Activated CD4-positive, alpha-beta memory T cell treated with anti-CD3 and anti-CD28 coated beads, Interleukin-2, amount 10 ng/mL, durations not matched to agents 7 days and 5 days (primary cell): ENCODE measurements at places on chromosomes 6 and 20. TPM values are rescaled to one million over a fixed set of nuclear protein-coding genes. Genes with fewer than 3 reads are reported as not detected.

GRCh38 chr6:43766964-43767461, 3.0 kb upstream of the VEGFA start:
- peaks cover 8% of the 10 kb centered on the region for H3K4me1 ChIP-seq
- peaks cover 11% of the 10 kb centered on the region for H3K27me3 ChIP-seq
- DNase-seq: no peak
- H3K36me3 ChIP-seq: peaks cover under 1% of the 10 kb centered on the region
- H3K27ac ChIP-seq: no peak overlapping the region
- H3K4me3 ChIP-seq: no peak overlapping the region

- no peaks in the 10 kb centered on the region for H3K4me1 ChIP-seq
- DNase-seq: no peak
- H3K27ac ChIP-seq: no peak overlapping the region
- H3K36me3 ChIP-seq: no peaks in the 10 kb centered on the region
- peaks cover 44% of the 10 kb centered on the region for H3K27me3 ChIP-seq
These were observed 198.7 kb upstream of the RREB1 start for GRCh38 chr6:6909111-6909510.

GRCh38 chr20:44938637-44939036, 21.6 kb downstream of the TOMM34 start:
- peaks cover 54% of the 10 kb centered on the region for H3K36me3 ChIP-seq
- DNase-seq: no peak
- H3K27ac ChIP-seq: no peak overlapping the region
- H3K4me1 ChIP-seq: no peaks in the 10 kb centered on the region
- H3K27me3 ChIP-seq: no peaks in the 10 kb centered on the region

GRCh38 chr6:63558278-63558677, 14.0 kb upstream of the LOC128125822 start:
- H3K4me1 ChIP-seq: peaks cover 5% of the 10 kb centered on the region
- no peak overlapping the region for H3K4me3 ChIP-seq
- H3K27ac ChIP-seq: no peak overlapping the region

DNA sequence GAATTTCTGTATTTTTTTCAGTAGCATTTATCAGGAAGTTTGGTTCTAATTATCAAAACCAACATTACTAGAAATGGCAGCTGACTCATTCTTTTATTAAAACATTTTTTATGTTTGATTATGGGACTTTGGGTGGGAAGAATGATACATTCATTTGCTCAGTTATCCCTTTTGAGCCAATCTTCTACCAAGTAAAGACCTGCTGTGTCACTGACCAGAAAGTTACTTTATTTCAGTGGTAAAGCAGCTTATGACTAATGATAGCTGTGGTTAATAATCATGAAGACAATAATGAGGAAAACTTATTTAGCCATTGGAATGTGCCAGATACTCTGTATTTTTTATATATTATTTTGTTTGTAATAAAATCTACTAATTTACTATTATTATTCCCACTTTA, 142.3 kb downstream of the FARS2 start:
- H3K36me3 ChIP-seq: no peaks in the 10 kb centered on the region
- no peak for DNase-seq
- no peak overlapping the region for H3K27ac ChIP-seq

DNA sequence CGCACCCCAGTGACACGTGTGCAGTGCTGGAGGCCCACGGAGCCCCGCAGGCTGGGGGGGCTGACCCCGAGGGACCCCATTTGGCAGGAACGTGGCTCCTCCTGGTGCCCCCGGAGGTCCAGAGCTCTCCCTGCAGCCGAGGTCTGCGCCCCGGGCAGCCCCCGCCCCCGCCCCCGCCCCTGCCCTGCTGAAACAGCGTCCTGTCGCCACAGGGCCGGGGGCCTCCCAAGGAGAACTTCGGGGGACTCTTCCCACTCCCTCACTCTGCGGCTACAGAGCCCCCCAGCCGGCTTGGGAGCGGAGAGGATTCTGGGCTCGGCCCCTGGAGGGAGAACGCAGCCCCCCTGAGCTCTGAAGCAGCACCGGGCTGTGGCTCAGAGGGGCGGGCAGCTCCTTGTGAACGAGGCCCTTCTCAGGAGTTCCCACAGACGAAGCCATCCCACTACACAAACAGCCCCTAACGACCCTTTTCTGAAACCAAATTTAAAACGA, 115.2 kb downstream of the DLL1 start:
- H3K27ac ChIP-seq: no peak overlapping the region
- H3K27me3 ChIP-seq: no peaks in the 10 kb centered on the region
- DNase-seq: no peak
- no peaks in the 10 kb centered on the region for H3K4me1 ChIP-seq
- no peak overlapping the region for H3K4me3 ChIP-seq

DNA sequence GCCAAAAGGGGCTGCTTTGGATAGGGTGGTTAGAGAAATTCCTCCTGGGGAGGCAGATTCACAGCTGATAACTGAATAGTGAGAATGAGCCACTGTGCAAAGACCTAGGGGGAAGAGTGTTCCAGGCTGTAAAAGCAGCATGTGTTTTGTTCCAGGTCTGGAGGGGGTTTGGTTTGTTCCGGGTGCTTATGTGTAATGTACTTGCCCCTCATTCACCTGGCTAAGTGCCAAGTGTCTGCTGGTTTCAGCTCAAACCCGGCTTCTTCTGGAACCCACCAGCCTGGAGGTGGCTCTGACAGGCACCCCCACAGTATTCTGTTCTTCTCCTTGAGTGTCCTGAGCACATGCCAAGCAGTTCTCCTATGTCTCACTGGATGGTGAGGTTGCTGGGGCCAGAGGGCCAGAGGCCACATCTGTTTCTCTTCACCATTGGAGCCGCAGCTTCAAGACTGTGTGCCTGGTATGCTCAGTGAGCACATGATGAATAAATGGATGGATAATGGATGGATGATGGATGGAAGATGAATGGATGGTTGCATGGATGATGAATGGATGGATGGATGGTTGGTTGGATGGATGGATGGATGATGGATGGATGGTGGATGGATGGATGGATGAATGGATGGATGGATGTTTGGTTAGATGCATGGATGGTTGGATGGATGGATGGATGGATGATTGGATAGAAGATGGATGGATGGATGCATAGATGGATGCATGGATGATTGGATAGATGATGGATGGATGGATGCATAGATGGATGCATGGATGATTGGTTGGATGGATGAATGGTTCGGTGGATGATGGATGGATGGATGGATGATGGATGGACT, 227.6 kb downstream of the BMP7 start:
- no peak for DNase-seq
- no peak overlapping the region for H3K27ac ChIP-seq
- H3K27me3 ChIP-seq: no peaks in the 10 kb centered on the region
- H3K4me1 ChIP-seq: no peaks in the 10 kb centered on the region

GRCh38 chr6:39090036-39090435, 24.9 kb downstream of the SAYSD1 start:
- H3K4me1 ChIP-seq: peaks cover 11% of the 10 kb centered on the region
- no peak overlapping the region for H3K4me3 ChIP-seq
- H3K36me3 ChIP-seq: no peaks in the 10 kb centered on the region
- H3K27ac ChIP-seq: no peak overlapping the region
- no peak for DNase-seq

GRCh38 chr20:62494980-62495748, 19.4 kb upstream of the GATA5 start:
- H3K27me3 ChIP-seq: no peaks in the 10 kb centered on the region
- H3K4me1 ChIP-seq: no peaks in the 10 kb centered on the region
- no peak overlapping the region for H3K4me3 ChIP-seq
- no peak overlapping the region for H3K27ac ChIP-seq

DNA sequence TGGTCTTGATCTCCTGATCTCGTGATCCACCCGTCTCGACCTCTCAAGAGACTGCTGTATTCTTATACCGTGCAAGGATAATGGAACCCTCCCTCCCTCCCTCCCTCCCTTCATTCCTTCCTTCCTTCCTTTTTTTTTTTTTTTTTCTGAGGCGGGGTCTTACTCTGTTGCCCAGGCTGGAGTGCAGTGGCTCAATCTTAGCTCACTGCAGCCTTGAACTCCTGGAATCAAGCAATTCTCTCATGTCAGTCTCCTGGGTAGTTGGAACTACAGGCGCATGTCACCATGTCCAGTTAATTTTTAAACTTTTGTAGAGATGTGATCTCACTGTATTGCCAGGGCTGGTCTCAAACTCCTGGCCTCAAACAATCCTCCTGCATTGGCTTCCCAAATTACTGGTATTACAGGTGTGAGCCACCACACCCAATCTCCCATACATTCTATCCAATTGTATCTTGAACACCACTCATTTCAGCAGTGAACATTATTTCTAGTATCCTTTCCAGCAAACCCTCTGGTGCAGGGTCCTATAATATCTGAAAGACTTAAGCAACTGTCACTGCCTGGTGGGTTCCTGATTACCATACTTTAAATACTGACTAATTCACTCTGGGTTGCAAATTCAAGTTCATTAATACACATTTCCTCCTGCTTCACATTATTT, 210.0 kb upstream of the ZNF217 start:
- H3K27ac ChIP-seq: no peak overlapping the region
- H3K27me3 ChIP-seq: peaks cover 2% of the 10 kb centered on the region
- H3K36me3 ChIP-seq: no peaks in the 10 kb centered on the region
- H3K4me1 ChIP-seq: no peaks in the 10 kb centered on the region

GRCh38 chr6:22878324-22878701, 308.9 kb downstream of the HDGFL1 start:
- no peaks in the 10 kb centered on the region for H3K36me3 ChIP-seq
- no peaks in the 10 kb centered on the region for H3K27me3 ChIP-seq
- DNase-seq: no peak
- H3K27ac ChIP-seq: no peak overlapping the region
- H3K4me3 ChIP-seq: no peak overlapping the region

DNA sequence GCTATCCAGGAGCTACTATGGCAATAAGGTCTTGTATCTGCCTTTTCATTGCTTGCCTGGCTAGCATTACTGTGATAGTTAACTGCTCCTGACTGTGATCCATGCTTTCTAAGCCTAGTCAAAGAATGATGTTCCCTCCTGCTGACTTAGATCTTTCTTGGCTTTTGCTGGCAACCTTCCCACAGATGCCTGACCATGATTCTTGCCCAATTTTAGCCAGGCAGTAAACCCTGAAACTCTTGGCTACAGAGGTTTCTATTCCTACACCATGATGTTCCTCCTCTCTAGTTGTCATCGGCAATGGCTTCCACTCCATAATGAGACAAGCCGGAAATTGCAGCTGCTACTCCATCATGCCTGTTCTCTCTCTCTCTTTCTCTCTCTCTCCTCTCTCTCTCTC, 238.1 kb downstream of the HAO1 start:
- DNase-seq: no peak
- H3K27me3 ChIP-seq: no peaks in the 10 kb centered on the region
- no peaks in the 10 kb centered on the region for H3K36me3 ChIP-seq
- H3K4me3 ChIP-seq: no peak overlapping the region

DNA sequence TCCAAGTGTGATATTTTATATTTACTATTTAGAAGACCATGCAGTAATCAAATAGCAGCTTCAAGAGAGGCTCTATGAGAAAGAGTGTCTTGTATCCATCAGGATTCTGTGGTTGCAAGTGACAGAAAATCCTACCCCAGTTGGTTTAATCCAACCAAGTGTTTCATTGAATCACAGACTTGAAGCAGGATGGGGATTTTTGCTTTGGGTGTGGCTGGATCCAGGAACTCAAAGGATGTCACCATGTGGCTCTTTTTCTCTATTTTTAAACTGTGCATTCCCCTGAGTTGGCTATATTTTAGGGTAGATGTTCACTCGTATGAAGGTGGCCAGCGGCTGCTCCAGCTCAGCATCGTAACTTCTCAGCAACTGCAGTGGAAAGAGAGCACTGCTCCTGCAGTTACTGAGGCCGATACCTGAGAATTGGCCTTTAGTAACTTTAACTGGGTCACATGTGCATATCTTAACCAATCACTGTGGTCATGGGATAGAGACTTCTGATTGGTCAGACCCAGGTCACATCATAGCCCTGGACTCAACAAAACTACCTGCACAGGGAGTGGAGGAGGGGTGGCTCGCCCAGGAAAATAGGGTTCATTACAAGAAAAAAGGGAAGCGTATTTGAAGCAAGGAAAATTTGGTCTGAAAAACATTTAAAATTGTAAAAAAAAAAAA, 396.1 kb upstream of the SULF2 start:
- DNase-seq: no peak
- no peaks in the 10 kb centered on the region for H3K4me1 ChIP-seq
- no peak overlapping the region for H3K27ac ChIP-seq
- no peaks in the 10 kb centered on the region for H3K36me3 ChIP-seq
- H3K27me3 ChIP-seq: no peaks in the 10 kb centered on the region

- H3K27ac ChIP-seq: no peak overlapping the region
- DNase-seq: no peak
- H3K4me3 ChIP-seq: no peak overlapping the region
- peaks cover 12% of the 10 kb centered on the region for H3K4me1 ChIP-seq
- H3K36me3 ChIP-seq: no peaks in the 10 kb centered on the region
These were observed 292.1 kb downstream of the ADGB start for GRCh38 chr6:146890644-146891434.

DNA sequence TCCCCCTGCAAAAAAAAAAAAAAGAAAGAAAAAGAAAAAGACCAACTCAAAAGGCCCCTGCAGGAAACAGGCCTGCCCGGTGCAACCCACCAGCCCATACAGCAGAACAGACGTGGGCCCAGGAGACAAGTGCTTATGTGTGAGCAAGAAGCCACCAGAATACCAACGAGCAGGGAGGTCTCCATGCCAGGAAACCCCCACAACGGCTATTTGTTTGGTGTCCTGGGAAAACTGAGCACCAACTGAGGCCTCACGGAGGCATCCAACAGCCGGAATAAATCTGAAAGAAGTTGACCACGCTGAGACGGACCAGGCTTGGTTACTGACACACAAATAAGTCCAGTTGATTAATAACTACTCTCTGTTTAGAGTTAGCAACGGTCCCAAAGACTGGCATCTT, 29.7 kb downstream of the PTPRT start:
- H3K36me3 ChIP-seq: no peaks in the 10 kb centered on the region
- H3K27me3 ChIP-seq: no peaks in the 10 kb centered on the region
- no peaks in the 10 kb centered on the region for H3K4me1 ChIP-seq
- H3K27ac ChIP-seq: no peak overlapping the region
- no peak for DNase-seq
- no peak overlapping the region for H3K4me3 ChIP-seq

GRCh38 chr6:138161088-138161337, 726 bp upstream of the ARFGEF3 start:
- no peak for DNase-seq
- H3K27me3 ChIP-seq: peaks cover 57% of the 10 kb centered on the region
- H3K4me3 ChIP-seq: peak overlapping the region; percentile 61
- no peak overlapping the region for H3K27ac ChIP-seq
- no peaks in the 10 kb centered on the region for H3K36me3 ChIP-seq
- peaks cover 13% of the 10 kb centered on the region for H3K4me1 ChIP-seq

The SCRT2 gene
- not detected for total RNA-seq

The MBOAT1 gene
- total RNA-seq: 27.1 TPM

The CGA gene
- not detected for total RNA-seq

The HSD17B8 gene
- total RNA-seq: 11.4 TPM

The DYNLRB1 gene
- 109 TPM for total RNA-seq

The KIF25 gene
- not detected for total RNA-seq
